Glomerular endothelial cell (primary cell): ENCODE measurements at places on chromosomes 6 and 20. TPM values are rescaled to one million over a fixed set of nuclear protein-coding genes. Genes with fewer than 3 reads are reported as not detected.

DNA sequence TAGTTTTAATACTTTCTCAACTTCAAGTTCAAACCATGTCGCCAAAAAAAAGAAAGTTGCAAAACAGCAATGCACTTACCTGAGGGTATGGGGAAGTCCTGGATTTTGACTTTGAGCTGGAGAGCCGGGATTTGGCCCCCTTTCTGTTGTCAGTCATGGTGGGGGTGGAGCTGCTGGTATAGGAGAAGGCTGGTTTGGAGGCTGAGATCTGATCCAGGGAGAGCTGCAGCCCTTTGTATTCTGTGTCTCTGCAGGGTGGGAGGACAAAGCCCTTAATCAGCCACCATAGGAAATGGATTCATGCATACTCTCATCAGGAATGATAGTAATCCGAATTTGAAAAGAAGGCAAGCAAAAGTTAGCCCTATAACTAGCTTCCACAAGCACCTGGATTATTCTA, 44.0 kb downstream of the SIM1 start:
- no peak for DNase-seq

DNA sequence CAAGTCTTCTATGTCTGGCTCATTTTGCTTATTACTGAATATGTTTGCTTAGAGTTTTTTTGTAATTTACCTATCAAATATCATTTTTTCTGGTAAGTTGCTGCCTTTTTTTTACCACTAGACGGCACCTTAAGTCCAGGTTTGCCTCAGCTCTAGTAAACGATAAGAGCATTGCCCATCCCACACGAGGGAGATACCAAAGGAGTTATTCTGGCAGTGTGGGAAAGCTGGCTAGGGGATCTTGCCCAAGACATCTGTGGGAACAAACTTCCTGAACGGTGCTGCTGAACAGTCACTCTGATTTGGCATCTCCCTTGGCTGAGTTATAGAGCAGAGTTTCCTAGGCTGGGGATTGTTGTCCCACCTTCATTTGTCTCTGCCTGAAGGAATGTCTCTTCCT, 306.4 kb downstream of the COL12A1 start:
- peak; percentile 2 for DNase-seq

DNA sequence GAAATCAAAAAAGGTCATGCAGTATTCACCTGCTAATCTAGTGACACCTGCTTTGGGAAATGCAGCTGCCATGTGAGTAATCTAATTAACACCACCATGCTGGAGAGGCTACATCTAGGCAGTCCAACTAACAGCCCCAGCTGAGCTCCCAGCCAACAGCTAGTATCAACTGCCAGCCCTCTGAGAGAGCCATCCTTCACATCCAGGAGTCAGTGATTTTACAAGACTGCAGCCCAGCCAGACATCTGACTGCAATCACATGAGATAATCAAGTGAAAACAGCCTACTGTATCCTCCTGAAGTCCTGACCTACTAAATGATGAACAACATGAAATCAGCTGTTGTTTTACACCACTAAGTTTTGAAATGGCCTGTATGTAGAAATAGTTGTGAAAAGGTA, 298.4 kb downstream of the TRDN start:
- DNase-seq, result no peak

Gene AVP
- not detected in 2 replicates for total RNA-seq

Gene RRAGD
- total RNA-seq, result 3.5 and 11.2 TPM in 2 replicates

DNA sequence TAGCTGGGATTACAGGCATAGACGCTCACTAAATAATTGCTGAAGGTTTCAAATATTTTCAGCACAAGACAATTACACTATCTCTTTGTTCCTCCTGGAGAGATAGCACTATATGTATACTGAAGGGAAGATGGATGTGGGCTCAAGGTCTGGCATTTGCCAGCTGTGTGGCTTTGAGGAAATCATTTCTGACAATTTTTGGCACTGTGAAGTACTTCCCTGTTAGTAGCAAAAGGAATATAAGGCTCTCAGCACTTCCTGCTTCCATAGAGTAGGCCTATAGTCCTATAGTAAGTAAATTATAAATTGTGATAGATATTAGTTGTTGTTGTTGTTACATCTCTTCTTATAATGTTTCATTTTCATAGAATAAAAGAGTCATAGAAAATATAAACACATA, 271.1 kb downstream of the SAMD5 start:
- no peak for DNase-seq

DNA sequence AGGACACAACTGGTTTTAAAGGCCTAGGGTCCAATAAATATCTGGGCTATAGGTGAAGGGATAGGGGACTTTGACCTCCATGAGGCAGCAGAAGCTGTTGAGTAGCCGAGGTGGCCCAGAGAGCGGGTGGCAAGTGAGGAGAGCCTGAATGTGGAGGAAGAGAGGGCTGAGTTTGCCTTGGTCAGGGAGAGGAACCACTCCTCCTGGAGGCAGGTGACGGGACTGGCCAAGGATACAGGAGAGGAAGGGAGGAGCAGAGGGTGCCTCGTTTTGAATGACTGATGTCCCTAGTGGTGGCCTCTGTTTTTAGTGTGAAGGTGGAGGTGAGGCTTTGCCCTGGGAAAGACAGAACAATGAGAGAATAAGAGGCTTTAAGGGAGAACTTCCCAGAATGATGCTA, 19.1 kb upstream of the AAR2 start:
- DNase-seq, result no peak

- DNase-seq, result no peak
Measured at GRCh38 chr20:25380945-25381614, 9.6 kb downstream of the ABHD12 start.

Gene PHACTR3
- total RNA-seq, result not detected in 2 replicates

GRCh38 chr6:93183531-93183972, 235.8 kb downstream of the EPHA7 start:
- no peak for DNase-seq

Gene GMPR
- total RNA-seq, result 26.6 and 28.8 TPM in 2 replicates

- no peak for DNase-seq
Measured at GRCh38 chr6:99110029-99110428, 162.3 kb upstream of the FBXL4 start.
